ENCODE measurements at places on chromosomes 6 and 20. TPM values are rescaled to one million over a fixed set of nuclear protein-coding genes. Genes with fewer than 3 reads are reported as not detected.

EPPIN gene
- not detected for total RNA-seq

BPHL gene
- total RNA-seq: 22.8 TPM

RIPOR2 gene
- total RNA-seq: 22.5 TPM

SERPINB6 gene
- 38.5 TPM for total RNA-seq

HSPA1L gene
- total RNA-seq: 0.83 TPM

DHX16 gene
- 30.8 TPM for total RNA-seq

FOXC1 gene
- total RNA-seq: 0.27 TPM

OVOL2 gene
- total RNA-seq: 11.2 TPM

DNA sequence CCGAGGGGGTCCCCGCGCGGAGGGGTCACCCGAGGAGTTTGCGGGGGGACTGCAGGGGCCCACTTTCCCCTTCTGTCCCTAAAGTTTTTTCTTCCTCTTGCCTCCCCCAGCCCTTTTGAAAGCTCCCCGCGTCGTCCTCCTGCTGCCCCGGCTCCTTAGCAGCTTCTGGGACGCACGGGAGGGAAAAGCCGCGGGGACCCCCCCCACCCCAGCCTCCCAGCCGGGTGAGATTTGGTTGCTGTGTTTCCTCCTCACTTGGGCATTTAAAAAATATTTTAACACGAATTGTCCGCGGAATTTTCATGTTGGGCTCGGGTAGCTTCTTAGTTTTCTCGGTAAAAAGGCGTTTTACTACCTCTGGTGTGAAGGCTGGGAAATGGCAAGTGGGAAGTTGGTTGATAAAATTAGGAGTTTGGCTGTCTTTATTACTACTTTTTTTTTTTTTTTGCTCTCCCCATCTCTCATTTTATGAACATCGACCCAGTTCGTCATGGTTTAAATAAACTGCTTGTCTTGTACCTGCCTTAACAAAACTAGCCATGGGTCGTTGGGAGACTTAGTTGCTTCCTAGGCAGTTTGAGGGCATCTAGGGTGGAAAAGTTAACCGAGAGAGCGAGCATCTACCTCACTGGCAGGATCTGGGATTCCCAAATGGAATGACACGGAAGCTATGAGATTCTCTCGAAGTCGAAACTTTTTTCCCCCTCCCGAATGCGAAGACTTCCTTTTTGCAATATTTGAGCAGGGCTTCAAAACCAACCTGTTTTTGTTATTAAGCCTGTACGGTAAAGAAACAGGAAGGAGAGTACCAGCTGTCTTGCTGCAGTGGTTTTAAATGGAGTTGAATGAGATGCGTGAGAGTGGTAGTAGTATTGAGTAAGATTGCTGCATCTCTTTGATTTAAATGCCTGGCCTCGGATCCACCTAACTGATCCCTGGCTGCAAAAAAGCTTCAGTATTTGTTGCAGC, 868 bp downstream of the NCOA3 start:
- peak; percentile 44 for DNase-seq

GRCh38 chr20:50026746-50027575, 44.2 kb downstream of the SNAI1 start:
- DNase-seq: no peak

GRCh38 chr20:40451552-40451951, 237.5 kb downstream of the MAFB start:
- no peak for DNase-seq

- DNase-seq: no peak
Observed at GRCh38 chr6:157763904-157764177, 59.2 kb upstream of the SNX9 start.

DNA sequence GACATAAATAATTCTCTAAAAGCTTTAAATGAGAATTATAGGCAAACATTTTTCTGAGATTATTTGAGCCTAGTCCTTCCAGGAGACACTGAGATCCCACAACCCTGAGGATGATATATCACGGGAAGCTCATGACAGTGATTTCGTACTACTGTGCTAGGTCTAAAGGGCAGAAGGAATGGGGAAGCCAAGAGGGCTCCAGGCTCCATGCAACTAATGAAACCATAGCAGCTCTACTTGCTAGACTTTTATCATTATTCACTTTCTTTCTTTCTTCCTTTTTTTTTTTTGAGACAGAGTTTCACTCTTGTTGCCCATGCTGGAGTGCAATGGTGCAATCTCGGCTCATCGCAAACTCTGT, 57.3 kb upstream of the SGK1 start:
- DNase-seq: no peak

DNA sequence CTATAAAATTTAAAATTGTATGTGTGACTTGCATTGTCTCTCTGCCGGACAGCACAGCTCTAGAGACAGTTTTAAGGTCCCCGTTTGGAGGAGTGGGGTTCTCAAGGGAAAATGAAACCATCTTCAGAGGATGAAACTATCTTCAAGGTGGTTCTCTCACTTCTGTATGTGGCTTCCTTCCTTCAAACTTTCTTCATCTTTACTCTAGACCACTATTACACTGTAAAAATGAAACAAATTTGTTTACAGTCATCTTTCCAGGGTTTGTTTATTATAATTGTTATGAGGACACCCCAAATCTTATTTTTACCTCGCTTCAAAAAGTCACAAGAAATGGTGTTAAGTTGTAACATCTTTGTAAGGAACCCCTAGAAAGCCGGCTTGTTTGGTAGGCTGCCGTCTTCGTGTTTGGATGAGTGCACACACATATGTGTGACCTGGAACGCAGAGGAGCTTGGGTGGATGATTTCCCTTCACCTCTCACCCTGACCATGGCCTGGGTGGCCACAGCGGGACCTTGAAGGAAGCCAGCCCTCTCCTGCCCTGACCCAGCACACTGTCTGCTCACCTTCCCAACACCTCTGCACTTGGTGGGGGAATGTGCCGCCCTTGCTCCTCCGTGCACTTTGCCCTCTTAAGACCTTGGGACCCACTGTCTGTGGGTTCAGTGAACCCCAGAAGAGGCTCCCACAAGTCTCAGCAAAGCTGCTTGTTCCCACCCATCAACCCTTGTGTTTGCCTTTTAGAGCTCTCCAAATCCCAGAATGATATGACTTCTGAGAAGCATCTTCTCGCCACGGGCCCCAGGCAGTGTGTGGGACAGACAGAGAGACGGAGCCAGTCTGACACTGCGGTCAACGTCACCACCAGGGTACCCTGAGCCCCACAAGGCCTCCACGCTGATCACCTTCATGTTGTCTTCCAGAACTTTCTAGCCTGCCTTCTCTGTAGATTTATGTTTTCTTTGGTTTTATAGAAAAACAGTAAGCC, 67.8 kb downstream of the SYTL3 start:
- DNase-seq: no peak

DNA sequence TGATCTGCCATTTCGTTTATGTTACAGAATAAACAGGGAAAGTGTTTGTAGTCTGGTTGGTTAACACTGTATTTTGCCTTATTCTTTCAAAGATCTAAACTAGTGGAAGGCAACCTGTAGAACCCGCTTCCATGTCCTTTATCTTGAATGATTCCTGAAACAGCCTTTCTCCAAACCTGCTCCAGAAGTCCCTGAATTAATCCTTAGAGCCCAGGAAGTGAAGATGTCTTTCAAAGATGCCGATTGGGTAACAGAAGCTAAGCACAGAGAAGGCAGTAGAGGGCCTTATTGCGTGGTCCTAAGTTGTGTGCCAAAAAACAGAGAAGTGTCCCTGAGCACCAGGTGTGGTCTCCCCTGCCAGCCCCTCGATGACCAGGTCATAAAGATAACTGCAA, 19.2 kb upstream of the ZSCAN16 start:
- DNase-seq: peak; percentile 34

GRCh38 chr20:14477125-14477524, 139.7 kb upstream of the FLRT3 start:
- DNase-seq: no peak

- DNase-seq: no peak
Observed at GRCh38 chr20:6806275-6806674, 38.8 kb downstream of the BMP2 start.

GRCh38 chr20:2871661-2872458, 1.4 kb upstream of the PTPRA start:
- DNase-seq: peak; percentile 13

- no peak for DNase-seq
Observed at GRCh38 chr6:111681860-111682259, 76.2 kb upstream of the TRAF3IP2 start.

All from GM23338 (cell line).